ENCODE measurements at places on chromosomes 3 and 15. TPM values are rescaled to one million over a fixed set of nuclear protein-coding genes. Genes with fewer than 3 reads are reported as not detected.

GRCh38 chr3:120416868-120417267 is 33.9 kb downstream of the FSTL1 start:
- DNase-seq, result no peak

DNA sequence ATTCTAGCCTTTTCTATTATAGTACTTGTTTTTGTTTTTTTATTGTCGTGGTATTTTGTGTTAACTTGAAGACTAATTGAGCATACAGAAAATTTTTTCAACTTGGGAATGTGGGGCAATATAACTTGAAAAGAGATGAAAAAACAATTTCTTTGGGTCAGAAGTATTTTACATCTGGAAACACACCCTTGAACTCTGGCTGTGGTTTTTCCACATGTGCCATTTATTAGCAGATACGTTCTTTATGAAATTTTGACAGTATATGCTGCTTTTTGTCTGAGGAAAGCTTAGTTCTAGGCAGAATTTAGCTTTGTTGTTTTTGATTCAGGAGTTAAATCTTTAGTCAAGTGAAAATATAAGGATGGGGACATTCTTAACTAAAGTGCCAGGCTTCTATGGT is 44.7 kb downstream of the TCF12 start:
- no peak for DNase-seq

DNA sequence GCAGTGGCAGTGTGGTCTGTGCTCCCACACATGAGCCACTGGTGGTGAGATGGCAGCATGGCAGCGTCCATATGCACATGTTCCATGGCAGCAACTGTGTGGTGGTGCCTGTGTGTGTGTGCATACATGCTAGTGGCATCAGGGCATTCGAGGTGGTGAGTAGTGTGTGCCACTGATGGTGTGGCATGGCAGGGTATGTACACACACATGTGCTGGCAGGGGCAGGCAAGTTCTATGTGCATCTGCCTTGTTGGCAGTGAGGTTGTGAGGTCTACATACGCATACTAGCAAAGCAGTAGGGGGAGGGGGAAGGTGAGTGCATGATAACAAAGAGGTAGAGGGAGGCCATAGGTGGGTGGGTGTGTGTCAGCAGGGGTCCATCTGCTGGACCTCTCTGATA is 378.7 kb downstream of the C3orf38 start:
- no peak for DNase-seq

GRCh38 chr3:86990012-86990733 is 776 bp downstream of the VGLL3 start:
- no peak for DNase-seq

GRCh38 chr3:122092460-122093165 is 37.5 kb downstream of the CD86 start:
- no peak for DNase-seq

- no peak for DNase-seq
Measured at GRCh38 chr15:78951841-78952238, 7.0 kb upstream of the CTSH start.

Gene CRABP1
- total RNA-seq, result 5.1 TPM

Gene RLBP1
- not detected for total RNA-seq

GRCh38 chr3:137764563-137765309 is 621 bp downstream of the SOX14 start:
- DNase-seq, result no peak

Gene NDN
- total RNA-seq, result 30.6 TPM

- no peak for DNase-seq
Measured at GRCh38 chr15:78661001-78661400, 20.0 kb upstream of the CHRNB4 start.

All from thoracic aorta (tissue), 2 donors.